Activated naive CD8-positive, alpha-beta T cell treated with anti-CD3 and anti-CD28 coated beads, Interleukin-2, amount 10 ng/mL, durations not matched to agents 7 days and 5 days (primary cell): ENCODE measurements at places on chromosomes 4 and X.

DNA sequence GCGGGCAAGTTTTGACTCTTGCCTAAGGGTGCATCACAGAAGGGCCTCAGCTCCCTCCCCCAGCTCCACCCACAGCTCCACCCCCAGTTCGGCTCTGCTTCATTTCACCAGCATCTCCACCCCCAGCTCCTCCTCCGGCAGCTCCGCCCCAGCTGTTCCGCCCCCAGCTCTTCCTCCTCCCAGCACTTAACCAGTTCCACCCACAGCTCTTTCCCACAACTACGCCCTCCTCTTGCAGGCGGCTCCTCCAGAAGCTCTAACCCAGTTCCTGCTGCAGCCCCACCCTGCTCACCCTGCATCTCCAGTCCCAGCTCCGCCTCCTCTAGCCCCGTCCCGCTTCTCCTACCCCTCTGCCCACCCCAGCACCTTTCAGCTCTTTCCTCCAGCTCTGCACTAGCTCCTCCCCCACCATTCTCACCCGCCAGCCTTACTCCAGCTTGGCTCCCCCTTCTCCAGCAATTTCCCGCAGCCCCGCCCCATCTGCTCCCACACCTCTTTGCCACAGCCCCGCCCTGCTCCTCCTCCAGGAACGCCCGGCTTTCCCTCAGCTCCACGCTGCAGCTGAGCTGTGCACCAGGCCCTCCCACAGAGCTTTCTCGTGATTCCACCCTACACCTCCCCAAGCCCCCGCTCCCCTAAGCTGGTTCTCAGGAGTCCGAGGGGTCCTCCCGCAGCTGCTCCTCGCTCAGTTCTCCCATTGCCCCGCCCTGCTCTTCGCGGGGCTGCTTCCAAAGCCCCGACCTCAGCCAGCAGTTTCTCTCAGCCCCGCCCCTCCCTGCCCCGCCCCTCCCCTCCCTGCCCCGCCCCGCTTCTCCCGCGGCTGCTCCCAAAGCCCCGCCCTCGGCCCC lies 1.3 kb upstream of the EOLA1 start:
- DNase-seq, result peak; percentile 82

- DNase-seq, result no peak
Observed at GRCh38 chrX:48890934-48891401, 6.6 kb downstream of the TIMM17B start.

DNA sequence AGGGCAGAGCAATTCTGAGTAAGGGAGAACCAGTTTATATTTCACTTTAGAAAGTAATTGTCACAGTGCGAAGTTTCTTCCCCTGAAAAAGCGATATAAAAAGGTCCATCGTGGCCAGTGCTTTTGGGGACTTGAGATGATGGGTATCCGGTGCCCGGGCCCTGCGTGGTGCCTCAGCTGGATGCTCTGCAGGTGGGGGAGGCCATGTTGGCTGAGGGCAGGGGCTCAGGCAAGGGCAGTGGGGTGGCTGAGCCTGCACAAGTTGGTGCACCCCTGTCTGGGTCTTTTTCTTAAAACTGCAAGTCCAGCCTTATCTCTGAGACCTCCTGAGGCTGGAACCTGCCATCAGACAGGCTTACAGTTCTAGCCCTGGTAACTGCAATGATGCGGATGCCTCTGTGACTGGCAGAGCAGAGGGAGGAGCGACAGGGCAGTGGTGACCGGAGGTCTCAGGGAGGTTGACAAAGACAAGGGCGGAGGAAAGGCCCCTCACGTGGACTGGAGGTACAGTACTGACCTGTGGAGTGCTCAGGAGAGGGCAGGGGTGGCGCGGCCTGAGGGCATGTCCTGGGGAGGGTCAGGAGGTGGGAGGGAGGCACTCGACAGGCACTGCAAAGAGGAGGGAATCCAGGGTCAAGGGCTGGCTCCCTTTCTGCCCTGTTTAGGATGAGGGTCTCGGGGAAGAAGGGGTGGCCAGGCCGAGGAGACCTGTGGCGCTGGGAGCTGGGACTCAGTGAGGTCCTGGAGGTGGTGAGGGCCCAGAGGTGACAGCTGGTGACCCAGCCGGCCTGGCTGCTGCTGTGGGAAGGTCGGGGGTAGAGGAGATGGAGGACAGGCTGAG lies 1.8 kb downstream of the RGS12 start:
- DNase-seq, result no peak

DNA sequence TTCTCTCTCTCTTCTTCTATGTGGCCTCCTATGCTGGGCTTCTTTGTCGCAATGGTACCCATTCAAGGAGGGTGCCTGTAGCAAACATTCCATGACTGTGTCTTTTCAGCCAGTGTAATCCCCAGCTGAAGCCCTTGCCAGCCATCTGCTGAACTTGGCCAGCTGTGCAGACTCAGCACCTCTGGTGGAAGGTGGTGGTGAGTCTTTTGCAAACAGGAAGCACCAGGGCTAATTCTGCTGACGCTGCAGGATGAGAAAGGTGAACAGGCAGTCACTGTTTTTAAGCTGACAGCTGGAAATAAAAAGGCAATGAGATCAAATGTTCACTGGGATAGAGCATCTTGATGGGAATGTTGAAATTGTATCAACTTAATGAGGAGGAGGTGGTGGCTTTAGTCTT lies 298.7 kb upstream of the CLNK start:
- no peak for DNase-seq

GRCh38 chr4:3234171-3235029 lies 14.6 kb upstream of the MSANTD1 start:
- no peak for DNase-seq

DNA sequence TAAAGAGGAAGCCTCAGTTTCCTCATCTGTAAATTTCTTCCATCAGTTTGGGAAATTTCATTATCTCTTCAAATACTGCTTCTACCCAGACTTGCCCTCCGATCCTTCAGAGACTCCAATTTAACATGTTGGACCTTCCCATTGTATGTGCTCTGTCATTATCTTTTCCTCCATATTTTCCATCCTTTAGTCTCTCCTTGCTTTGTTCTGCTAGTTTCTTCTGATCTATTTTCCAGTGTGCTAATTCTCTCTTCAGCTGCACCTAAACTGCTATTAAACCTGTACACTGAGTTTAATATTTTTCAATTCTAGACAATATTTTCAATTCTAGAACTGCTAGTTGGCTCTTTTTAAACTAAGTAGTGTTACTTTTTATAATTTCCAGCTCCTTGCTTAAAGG lies 65.5 kb downstream of the EVC start:
- no peak for DNase-seq

GRCh38 chrX:10111364-10112148 lies 45.2 kb upstream of the CLCN4 start:
- peak; percentile 66 for DNase-seq
